Right hindlimb (tissue), 1 donor: ENCODE measurements at places on chromosomes 3 and 15.

GRCh38 chr3:105466495-105467404, 100.0 kb downstream of the ALCAM start:
- DNase-seq = no peak

DNA sequence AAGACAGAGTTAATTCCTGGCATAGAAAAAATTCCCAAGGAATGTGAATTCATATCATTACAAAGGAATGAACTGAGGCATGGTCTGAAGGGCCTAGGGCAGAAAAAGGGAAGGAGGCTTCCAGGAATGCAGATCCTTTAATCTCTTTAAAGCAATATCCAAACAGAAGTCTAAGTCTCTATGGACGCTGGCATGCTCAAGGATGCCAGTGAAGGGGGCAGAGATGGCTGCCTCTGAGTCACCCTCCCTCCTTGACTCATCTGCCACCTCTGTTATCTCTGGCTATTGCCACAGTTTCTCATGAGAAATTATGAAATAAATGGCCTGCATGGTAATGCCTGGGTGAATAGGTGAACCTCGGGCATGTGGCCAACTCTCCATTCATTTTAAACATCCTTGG, 96.3 kb upstream of the BCL6 start:
- DNase-seq = no peak

- no peak for DNase-seq
These were observed 182.8 kb upstream of the TOPAZ1 start for GRCh38 chr3:44058868-44059203.

DNA sequence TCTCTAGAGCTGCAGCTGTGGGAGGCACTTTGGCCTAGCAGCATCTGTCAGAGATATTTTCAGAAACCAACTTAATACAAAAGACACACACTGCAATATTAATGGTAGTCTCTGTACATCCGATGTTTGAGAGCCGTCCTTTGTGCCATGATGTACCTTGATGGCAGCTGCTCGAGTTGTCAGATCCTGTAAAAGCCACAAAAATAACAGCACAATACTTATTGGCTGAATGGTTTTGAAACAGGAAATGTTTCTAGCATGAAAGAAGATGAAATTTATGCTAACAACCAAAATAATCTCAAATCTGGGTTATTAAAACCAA, 445.5 kb upstream of the TBL1XR1 start:
- DNase-seq = no peak

DNA sequence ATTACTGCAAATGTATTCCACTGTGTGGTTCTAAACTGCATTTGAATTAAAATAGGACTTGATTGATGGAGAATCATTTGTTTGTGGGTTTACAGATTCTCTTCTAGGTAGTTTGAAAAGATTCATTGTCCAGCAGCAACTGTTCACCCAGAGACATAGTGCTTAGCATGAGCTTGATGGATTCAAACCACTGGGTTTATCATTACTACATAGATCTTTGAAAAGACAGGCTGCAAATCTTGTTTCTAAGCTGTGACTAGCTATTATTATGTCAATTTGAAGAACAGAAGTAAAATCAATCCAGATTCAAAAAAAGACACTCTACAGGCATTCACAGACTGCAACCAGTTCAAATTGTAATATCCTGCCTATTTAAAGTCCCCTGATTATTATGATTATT, 49.8 kb downstream of the MBNL1 start:
- DNase-seq = no peak

- no peak for DNase-seq
These were observed 7.9 kb downstream of the FSIP1 start for GRCh38 chr15:39774688-39775267.

- peak; percentile 29 for DNase-seq
These were observed 10.1 kb downstream of the ITGA11 start for GRCh38 chr15:68421798-68422402.

GRCh38 chr3:44584646-44585501, at the start of gene ZNF660:
Gene ZNF660 (plus strand): TSS chr3:44584964. CDS start chr3:44594194, 9,230 bp downstream.
- DNase-seq = peak; percentile 91
